ENCODE measurements at places on chromosomes 4 and X.

DNA sequence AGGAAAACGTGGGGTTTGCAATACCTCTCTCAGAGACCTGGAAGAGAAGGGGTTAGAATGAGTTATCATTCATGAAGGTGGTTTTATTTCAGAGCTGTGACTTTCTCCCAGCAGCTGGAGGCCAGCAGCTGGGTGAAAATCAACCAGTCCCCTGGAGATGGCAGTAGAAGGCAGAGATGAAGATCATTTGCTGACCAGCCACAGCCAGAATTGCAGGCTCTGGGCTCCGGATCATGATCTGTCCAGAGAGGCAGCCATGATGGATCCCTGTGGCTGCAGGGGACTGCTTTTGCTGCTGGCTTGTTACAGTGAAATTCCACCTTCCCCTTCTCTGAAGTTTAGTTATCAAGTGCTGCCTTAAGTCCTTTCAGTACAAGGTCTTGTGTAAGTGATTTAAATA, 46.9 kb upstream of the TAB3 start:
- no peaks in the 10 kb centered on the region for H3K36me3 ChIP-seq
- no peaks in the 10 kb centered on the region for H3K27me3 ChIP-seq
- no peak overlapping the region for H3K27ac ChIP-seq
- H3K4me3 ChIP-seq: no peak overlapping the region
- DNase-seq: no peak
- no peaks in the 10 kb centered on the region for H3K4me1 ChIP-seq

GRCh38 chr4:176186067-176186466, 9.3 kb downstream of the SPATA4 start:
- no peaks in the 10 kb centered on the region for H3K4me1 ChIP-seq
- H3K27ac ChIP-seq: no peak overlapping the region
- no peak for DNase-seq
- H3K27me3 ChIP-seq: no peaks in the 10 kb centered on the region

GRCh38 chrX:42832764-42833549, 55.0 kb upstream of the PPP1R2C start:
- H3K27ac ChIP-seq: no peak overlapping the region
- H3K4me3 ChIP-seq: no peak overlapping the region
- no peaks in the 10 kb centered on the region for H3K4me1 ChIP-seq
- no peak for DNase-seq

- H3K27ac ChIP-seq: no peak overlapping the region
- H3K36me3 ChIP-seq: no peaks in the 10 kb centered on the region
- H3K4me1 ChIP-seq: no peaks in the 10 kb centered on the region
- H3K4me3 ChIP-seq: no peak overlapping the region
Measured at GRCh38 chrX:29911673-29912072, 303.7 kb upstream of the MAGEB2 start.

DNA sequence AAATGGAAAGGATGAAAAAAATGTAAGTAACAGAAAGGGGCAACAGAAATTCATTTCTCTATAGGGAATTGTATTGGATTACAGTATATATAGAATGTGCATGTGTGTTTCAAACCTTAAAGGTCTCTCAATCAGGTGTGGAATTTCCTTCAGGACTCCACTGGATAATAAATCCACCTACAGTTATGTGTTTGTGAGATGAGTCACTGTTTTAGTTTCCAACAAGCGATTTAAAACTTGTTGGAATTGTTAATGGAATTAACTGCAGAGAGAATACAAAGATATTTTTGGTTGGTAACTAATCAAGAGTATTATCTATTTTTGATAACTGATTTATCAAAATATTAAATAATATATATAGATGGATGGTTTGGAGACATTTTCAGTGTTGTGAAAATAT, 32.8 kb downstream of the CEP44 start:
- no peak overlapping the region for H3K4me3 ChIP-seq
- H3K27me3 ChIP-seq: no peaks in the 10 kb centered on the region
- no peak for DNase-seq
- H3K4me1 ChIP-seq: no peaks in the 10 kb centered on the region
- no peak overlapping the region for H3K27ac ChIP-seq
- no peaks in the 10 kb centered on the region for H3K36me3 ChIP-seq

GRCh38 chr4:142497606-142498005, 348.5 kb downstream of the INPP4B start:
- H3K4me3 ChIP-seq: no peak overlapping the region
- DNase-seq: no peak
- no peaks in the 10 kb centered on the region for H3K36me3 ChIP-seq
- H3K27me3 ChIP-seq: no peaks in the 10 kb centered on the region
- H3K27ac ChIP-seq: no peak overlapping the region
- H3K4me1 ChIP-seq: no peaks in the 10 kb centered on the region

GRCh38 chr4:90127223-90127705, at the start of gene CCSER1:
CCSER1 (plus strand) TSS chr4:90127394.
- no peaks in the 10 kb centered on the region for H3K4me1 ChIP-seq
- H3K36me3 ChIP-seq: no peaks in the 10 kb centered on the region
- no peaks in the 10 kb centered on the region for H3K27me3 ChIP-seq
